Neuronal stem cell (in vitro differentiated cells): ENCODE measurements at places on chromosomes 11 and 22.

DNA sequence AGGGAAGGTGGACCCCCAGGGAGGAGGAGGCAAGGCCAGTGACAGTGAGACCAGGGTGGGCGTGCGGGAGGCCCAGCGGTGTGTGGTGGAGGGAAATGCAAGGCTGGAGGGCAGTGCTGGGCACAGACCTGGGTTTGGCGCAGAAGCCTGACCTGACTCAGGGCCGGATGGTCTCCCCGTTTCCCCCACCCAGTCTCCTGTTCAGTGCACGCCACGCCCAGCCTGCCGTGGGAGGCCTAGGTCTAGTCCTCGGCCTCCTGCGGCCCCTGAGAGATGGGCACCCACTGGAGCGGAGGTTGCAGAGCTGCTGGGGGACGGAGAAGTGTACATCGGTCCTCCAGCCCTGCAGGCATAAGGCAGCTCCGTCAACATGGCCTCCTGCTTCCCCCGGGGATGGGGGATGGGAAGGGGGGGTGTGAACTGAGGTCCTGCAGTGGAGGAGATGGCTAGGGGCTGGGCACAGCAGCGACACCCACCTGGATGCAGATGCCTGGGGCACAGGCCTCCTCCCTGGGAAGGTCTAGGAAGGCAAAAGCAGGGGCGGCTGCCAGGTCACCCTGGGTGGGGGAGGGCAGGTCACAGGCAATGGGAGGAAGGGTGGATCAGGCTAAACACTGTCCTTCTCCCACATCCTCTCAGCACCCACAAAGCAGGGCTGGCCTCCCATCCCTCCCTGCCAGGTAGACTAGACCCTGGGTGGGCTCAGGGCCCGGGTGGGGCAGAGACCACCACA lies 15.9 kb downstream of the IL17REL start:
- no peak for DNase-seq

DNA sequence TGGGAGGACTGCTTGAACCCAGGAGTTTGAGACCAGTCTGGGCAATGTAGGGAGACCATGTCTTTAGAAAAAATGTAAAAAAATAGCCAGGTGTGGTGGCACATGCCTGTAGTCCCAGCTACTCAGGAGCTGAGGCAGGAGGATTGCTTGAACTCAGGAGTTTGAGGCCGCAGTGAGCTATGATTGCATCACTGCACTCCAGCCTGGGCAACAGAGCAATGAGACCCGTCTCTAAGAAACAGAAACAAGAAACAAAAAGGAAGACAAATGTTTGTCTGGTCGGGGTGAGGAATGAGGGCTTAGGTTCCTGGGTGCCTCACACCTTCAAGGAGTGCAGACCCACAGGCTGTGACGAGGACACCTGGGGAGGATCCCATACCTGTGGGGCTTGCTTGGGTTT lies 191.9 kb downstream of the CEP164 start:
- DNase-seq = no peak

DNA sequence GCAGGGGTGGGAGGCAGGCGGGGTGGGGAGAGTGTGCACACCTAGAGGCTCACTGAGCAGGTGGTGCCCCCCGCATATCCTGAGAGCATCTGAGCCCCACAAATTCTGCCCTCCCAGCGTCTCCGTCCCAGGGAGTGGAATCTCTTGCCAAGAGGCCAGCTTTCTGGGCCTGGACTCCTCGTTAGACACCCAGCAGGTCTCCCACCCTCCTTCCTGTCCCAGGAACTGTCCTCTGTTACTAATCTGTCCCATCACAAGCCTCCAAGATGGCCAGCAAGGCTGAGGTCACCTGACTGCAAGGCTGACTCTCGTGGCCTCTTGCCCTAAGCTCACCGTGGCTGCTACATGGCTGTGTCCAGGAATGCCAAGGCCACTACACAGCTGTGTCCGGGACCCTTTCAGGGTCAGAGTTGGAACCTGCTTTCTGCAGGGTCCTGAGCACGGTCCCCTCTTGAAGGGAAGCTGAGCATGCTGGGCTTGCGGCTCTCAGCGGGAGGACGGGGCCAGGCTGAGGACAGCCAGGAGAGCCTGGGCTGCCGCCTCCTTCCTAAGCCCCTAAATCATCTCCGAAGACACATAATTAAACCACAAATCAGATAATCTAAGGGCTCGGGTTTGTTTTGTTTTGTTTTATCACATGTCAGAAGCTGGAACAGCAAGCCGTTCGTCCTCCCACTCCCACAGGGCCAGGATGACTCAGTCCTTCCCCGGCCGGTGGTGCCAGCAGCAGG lies 1327.3 kb downstream of the TBC1D22A start:
- no peak for DNase-seq

GRCh38 chr11:86848132-86848531 lies 47.8 kb downstream of the PRSS23 start:
- DNase-seq = no peak
